ENCODE measurements at places on chromosomes 16 and 17. TPM values are rescaled to one million over a fixed set of nuclear protein-coding genes. Genes with fewer than 3 reads are reported as not detected.

The POLR3E gene
- total RNA-seq, result 35.9 TPM

The MPP2 gene
- 2.8 TPM for total RNA-seq

The C16orf86 gene
- 10.8 TPM for total RNA-seq

The RNF227 gene
- total RNA-seq, result 0.33 TPM

The RNF167 gene
- 56.0 TPM for total RNA-seq

The GP1BA gene
- not detected for total RNA-seq

The UBE2I gene
- 145 TPM for total RNA-seq

The NPTX1 gene
- total RNA-seq, result 0.49 TPM

The PYCARD gene
- total RNA-seq, result 37.3 TPM

The CACNA1G gene
- total RNA-seq, result 0.38 TPM

The PHOSPHO1 gene
- total RNA-seq, result not detected

The MMP2 gene
- 350 TPM for total RNA-seq
